ENCODE measurements at places on chromosomes 1 and 21.
A peak's percentile ranks its signal among the peaks of the same experiment; 100 is the strongest.

DNA sequence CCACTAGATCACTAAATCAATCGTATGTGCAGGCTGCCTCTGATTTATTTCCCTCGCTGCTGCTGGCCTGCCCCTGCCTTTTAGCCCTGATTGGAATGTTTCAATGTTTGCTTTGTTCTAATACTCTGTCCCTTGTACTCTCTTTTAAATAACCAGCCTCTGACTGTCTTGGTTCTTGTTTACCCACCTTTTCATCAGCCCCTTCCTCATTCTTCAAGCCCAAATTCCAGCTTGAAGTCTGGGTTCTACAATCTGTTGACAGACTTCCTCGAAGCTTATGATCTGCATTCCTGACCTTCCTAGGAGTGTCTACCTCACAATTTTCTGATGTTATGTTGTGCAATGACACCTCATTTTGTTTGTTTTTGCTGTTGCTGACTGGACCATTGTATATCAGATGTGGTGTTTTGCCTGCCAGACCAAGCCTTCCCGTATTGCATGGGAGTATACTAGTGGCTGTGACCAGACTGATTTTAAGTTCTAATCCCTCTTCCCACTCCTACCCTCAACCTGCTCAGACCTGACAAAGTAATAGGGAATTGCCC lies 46.6 kb upstream of the APOBEC4 start:
- no peak for DNase-seq

- no peak for DNase-seq
Measured at GRCh38 chr1:100612540-100612939, 74.6 kb downstream of the GPR88 start.

DNA sequence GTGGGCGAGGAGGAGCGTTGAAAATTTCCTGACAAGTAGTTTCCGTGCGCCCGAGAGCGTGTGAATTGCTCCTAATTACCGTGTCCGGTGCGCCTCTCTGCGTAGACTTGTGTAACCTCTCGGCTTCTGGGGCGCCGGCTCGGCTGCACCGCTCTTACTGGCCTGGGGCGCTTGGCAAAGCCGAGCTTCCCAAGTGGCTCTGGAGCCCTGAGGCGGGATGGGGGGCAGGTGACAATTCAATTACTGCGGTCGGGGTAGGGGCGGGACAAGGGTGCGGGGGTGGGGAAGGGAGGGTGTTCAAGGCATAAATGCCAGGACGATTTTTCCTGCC lies 392 bp upstream of the DMRTA2 start:
- peak; percentile 26 for DNase-seq

DNA sequence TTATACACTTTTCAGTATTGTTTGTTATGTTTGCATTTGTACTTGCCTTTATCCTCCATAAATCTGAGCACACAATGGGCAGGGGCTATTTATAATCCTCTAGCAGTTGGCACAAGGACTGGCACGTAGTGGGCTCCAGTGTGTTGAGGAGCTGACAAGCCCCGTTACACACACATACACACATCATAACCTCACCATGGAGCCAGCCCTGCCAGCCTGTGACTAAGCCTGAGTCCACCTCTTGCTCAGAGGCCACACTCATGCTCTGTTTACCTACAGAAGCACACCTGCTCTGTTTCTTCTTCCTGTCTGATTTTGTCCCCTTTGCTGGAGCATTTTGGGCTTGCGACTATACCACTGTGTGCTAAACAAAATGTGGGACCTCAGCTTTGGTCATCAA lies 64.5 kb upstream of the SPATA6 start:
- DNase-seq, result peak; percentile 24

- DNase-seq, result no peak
Measured at GRCh38 chr1:192869308-192869940, 60.6 kb downstream of the RGS2 start.

- peak; percentile 8 for DNase-seq
Measured at GRCh38 chr1:101203820-101204540, 32.8 kb upstream of the S1PR1 start.

GRCh38 chr21:39315603-39316445 lies 2.4 kb upstream of the BRWD1 start:
- DNase-seq, result no peak

DNA sequence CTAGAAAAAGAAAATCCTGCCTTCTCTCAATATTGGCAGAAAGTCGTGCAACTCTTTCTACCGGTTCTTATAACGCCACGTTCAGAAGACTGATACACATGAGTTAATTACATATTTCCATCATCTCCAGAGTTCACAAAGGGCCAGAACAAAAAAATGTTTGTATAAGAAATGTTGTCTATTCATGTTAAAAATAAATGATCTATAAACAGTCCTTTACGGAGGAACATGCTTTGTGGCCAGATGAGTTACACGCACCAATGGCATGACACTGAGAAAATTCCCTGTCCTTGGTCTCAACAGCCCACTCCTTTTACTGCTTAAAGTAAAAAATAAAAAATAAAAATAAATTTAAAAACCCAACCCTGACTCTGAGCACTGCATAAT lies 29.5 kb downstream of the C2CD2 start:
- no peak for DNase-seq

DNA sequence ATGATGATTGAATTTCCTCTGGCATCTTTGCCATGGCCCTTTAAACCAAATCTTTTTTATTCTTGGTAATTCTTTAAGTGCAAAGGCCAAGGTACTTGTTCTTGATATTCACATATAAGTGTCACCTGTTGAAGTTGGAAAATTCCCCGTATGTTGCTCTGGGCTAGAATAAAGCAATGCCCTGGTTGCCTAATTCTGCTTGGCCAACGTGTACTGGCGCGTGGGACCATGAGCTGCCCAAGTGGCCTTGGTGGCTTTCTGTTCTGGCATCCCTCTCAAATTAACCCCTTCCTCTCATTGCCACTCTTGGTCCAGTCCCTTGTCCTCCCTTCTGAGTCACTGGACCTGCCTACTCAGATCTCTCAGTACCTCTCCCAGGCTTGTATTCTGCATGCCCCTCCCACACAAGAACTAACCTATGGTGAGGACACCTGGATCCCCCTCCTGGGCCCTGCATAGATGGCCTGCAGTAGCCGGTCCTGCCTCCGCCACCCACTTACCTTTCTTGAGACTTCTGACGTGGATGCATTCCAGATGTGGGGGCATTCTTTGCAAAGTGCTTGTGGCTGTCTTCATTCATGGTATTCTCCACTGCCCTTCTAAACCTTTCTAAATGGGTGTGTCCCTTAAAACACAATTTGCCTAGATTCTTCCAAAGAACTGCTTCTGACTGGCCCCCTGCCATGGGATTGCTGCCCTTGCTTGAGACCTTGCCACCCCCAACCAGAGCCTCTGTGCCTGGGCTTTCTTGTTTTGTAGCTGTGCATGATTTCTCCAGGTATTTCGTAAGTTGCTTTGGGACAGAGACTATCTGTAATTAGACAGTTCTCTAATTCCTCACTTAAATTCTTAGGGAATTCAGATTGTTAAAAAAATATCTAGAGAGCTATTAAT lies 152.4 kb downstream of the GALNT2 start:
- no peak for DNase-seq

- DNase-seq, result no peak
Measured at GRCh38 chr1:159632922-159633321, 45.3 kb downstream of the APCS start.

GRCh38 chr1:202998836-202999750 lies 8.1 kb upstream of the TMEM183A start:
- peak; percentile 63 for DNase-seq

GRCh38 chr1:216434232-216434631 lies 11.0 kb upstream of the USH2A start:
- no peak for DNase-seq

DNA sequence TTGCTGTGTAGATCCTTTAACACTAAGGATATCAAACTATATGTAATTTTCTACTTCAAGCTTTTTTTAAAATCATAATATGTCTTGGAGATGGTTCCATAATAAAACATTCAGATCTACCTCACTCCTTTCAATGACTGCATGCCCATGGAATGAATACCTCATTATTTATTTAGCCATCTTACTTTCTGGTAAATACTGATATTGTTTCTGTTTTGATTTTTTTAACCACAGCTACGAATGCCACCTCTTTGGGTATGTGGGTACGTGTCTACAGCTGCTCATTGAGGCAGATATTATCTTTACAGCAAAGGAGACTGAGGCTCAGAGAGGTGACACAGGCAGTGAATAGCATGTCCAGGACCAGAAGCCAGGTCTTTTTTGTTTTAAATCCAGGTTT lies 215.7 kb downstream of the ST6GALNAC3 start:
- no peak for DNase-seq

DNA sequence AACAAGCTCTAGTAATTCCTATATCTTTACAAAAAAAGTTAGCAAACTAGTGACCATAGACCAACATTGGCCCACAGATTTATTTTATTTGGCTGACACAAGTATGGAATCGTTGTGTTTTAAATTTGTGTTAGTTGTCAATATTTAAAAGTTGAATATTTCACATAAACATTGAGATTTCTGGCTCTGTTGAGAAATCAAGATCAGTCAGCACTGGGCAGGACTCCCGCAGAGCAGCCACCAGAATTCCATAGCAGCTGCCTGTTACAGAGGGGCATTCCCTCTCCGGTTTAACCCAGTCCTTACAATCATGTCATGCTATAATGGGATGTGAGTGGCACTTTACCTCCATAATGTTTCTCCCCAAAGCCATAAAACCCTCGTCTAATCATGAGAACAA lies 79.2 kb upstream of the NRIP1 start:
- no peak for DNase-seq

DNA sequence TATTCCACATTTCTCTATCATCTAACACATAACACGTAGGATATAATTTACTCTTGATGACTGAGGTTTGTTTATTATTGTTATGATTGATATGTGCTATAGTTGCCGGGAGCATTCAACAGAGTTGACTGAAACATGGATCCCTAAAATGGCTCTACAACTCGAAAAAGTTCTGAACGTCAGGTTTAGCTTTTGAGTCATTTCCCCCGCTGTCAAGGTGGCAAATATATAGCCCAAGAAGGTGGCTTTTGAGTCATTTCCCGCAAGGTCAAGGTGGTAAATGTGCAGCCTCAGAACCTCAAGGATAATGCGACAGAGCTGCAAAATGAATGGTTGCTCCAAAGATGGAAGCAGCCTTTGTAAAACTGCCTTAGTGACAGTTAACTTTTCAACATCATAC lies 104.0 kb downstream of the NIBAN1 start:
- no peak for DNase-seq

GRCh38 chr21:15204140-15204969 lies 139.6 kb upstream of the NRIP1 start:
- no peak for DNase-seq

- no peak for DNase-seq
Measured at GRCh38 chr1:16324456-16324890, 27.8 kb downstream of the FBXO42 start.

DNA sequence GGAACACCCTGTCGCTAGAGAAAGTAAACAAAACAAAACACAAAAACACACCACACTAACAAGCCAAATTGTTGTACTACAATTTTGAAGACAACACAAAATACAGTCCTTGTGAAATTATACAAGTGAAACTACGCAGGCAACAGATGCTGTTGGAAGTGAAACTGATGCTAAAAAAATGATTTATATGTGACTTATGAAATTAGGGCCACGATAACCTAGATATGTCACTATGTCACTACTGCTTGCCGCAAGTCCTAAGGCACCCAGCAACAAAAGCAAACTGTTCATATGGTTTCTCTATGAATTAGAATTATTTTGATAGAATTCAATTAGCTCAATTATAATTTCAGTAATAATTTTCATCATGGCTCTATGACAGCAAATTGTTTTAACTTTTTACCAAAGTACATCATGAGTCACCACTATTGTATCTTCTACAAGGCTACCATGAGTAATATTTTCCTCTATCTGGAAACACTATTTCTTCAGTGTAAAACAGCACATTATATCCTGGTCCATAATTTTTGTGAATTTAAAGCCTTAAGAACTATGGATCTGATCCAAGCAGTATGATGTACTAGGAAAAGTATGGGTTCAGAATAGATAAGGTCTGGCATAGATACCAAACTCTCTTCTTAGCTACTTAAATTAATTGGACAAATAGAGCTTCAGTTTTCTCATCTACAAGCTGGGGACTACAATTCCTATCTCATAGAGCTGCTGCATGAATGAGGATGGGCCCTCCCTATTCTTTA lies 216.3 kb downstream of the COL11A1 start:
- no peak for DNase-seq

- no peak for DNase-seq
Measured at GRCh38 chr1:167263819-167264464, 43.3 kb downstream of the POU2F1 start.
